ENCODE measurements at places on chromosomes 5 and 9.

- DNase-seq, result no peak
These were observed 11.6 kb downstream of the UBAC1 start for GRCh38 chr9:135949501-135950134.

DNA sequence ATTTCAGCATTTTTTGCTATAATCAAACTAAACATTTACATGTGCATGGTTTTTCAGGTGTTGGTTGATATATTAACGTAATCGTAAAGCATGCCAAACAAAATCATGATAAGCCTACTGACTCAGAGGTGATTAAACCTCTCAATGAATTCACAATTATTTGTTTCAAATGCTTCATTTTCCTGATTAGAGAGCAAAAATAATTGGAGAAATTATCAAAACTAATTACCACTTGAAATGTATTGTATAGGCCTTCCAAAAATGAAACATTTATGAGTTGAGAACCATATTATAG is 45.7 kb upstream of the JMY start:
- DNase-seq, result no peak

DNA sequence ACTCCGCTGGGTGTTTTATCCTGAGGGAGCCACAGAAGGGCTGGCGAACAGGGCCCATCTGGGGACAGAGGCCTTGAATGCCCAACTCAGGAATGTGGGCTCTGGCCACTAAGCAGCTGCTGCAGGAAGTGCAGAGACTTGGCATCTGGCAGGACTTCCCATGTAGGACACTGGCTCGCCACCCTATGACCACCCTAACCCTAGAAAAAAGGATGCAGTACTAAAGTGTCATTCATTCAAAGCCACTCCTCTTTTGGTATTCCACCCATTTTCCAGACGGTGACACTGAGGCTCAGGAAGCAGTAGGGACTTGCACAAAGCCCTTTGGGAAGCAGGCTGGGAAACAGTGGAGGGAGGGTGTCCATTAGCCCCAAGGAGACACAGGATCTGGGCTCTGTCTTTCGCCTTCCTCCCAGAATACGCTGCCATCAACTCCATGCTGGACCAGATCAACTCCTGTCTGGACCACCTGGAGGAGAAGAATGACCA is 3.0 kb downstream of the BBLN start:
- no peak for DNase-seq

DNA sequence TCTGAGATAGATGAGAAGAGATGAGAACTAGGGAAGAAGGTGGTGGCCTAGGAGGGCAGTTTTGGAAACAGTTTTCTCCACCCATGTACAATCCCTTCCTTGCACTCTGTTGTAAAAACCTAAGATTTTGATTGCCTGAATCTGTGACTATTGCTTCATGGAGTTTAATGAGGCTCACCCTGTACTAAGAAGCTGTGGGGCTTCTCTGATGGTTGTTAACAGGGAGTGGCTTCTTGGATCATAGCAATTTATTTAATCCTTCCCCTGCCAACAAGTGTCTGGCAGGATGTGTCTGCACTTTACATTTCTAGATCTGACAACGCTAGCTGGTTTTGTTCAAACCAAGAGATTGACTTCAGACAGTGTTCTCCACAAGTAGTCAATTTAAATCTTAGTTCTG is 74.7 kb upstream of the C5orf46 start:
- no peak for DNase-seq

DNA sequence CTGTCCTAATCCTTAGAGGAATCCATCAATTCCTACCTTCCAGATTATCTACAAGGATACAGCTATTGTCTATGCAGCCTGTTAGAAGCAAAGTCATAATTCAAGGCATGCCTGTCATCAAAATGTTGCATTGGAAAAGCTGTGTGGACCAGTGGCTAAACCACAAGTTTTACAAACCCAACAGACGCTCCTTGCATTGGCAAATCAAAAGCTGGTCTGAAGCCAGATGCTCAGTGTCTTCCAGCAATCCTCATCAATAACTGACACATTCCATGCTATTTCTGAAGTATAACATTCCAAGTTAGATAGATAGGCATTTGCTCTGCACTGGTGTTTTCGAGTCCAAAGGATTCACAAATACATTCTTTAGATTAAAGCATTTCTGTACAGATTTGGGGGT is 213.6 kb downstream of the EBF1 start:
- DNase-seq, result no peak
